ENCODE measurements at places on chromosomes 1 and 21. TPM values are rescaled to one million over a fixed set of nuclear protein-coding genes. Genes with fewer than 3 reads are reported as not detected.

DNA sequence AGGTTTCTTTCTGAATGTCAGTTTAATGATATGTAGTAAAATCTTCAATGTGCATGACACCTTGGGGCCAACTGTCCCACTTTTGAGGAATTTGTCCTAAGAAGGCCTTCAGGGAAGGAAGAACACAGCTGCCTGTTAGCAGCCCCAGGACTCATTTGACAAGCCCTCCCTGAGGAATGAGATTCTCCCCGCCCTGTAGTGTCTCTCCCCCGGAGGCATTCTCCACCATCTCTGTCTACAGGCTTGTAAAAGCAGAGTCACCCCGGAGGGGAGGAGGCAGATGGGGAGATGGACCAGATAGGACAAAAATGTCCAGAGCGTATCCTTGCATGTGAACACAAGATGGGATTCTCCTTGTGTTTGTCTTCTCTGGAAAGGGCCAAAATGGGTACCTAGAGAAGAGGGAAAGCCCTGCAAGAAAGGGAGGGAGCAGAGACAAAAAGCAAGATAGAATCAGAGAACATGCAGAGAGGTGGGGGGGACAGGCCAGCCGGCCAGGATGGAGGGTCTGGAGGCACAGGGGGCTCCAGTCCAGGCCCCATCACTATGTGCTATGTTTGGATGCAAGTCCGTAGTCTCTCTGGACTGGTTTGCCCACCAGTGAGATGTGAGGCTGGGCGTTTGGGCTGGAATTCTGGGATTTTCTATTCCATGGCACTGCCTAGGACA, 12.0 kb upstream of the WNT3A start:
- no peak for DNase-seq

DNA sequence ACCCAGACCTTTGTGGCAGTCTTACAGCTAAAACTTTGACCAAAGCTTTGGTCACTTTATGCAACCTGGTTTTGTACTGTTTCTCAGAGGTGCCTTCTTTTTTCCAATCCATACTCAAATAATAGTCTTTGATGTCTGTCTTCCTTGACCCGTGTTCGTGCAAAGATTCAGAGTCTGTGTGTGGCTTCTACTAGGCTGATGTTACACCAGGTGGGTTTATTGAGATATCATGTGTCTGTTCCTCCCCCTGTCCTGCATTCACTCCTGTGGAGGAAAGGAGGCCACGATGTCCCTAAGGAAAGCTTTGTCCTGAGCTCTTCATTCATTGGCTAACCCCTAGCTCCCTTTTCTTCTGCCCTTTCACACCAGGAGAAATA, 15.0 kb upstream of the IKBKE start:
- no peak for DNase-seq

DNA sequence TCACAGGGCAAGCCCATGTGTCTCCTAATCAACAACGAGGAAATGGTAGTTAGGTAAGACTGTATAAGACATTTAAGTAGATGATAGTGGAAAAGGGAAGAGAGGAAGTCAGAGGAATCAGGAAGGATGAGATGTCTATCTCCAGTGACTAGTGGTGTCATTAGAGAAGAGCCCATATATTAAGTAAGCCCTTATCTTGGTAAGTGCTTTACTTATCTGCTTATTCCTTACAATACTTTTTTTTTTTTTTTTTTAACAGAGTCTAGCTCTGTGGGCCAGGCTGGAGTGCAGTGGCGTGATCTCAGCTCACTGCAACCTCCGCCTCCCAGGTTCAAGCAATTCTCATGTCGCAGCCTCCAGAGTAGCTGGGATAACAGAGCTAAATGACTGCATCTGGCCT, 29.5 kb downstream of the RNF11 start:
- no peak for DNase-seq

- DNase-seq, result peak; percentile 34
These were observed 37.6 kb upstream of the GORAB start for GRCh38 chr1:170494369-170494768.

DNA sequence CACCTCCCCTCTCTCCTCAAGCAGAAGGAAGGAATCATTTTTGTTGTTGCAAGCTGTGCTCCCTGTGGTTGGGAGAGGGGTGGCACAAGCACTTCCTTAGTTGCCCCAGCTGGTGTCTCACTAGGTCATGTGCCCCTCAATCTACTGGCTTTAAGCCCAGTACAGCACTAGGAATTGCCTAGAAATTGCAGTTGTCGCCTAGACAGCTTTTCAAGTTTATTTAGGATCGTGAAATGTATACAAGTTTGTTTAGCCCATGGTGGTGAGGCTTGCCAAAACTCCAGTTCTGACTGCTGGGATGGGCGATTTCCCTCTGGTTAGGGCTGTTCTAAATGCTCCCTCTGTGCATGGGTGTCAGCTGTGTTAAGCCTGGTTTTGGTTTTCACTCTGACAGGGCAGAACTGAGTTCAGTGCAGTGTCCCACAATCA, 126.8 kb upstream of the ZNF644 start:
- DNase-seq, result peak; percentile 2

DNA sequence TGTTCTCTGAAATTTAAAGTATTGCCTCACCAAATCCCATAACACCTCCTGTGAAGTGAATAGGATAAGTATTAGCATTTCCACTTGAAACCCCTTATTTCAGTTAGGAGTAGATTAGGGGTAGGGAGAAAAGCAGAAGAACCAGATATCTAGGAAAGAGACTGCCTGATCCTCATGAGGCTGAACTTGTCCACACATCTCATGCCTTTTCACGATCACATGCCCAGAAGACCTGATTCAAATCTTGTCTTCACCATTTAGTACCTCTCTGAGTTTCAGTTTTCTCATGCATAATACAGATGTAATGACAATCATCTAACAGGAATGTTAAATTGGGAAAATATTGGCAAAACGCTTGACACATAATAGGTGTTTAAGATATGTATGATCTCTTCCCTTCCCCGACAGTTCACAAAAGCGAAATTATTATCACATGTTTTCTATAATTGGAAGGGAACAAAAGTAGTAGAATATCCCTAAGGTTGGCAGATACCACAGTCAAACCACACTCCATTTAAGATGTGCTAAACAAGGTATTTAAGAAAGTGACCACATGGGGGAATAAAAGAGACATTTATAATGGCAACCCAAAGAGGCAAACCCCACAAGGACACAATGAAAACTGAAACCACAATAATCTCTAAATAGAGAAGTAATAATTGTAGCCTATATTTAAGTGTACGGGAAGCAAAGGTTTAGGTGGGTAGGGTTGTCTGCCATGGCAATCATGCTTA, 25.2 kb downstream of the GFI1 start:
- no peak for DNase-seq

DNA sequence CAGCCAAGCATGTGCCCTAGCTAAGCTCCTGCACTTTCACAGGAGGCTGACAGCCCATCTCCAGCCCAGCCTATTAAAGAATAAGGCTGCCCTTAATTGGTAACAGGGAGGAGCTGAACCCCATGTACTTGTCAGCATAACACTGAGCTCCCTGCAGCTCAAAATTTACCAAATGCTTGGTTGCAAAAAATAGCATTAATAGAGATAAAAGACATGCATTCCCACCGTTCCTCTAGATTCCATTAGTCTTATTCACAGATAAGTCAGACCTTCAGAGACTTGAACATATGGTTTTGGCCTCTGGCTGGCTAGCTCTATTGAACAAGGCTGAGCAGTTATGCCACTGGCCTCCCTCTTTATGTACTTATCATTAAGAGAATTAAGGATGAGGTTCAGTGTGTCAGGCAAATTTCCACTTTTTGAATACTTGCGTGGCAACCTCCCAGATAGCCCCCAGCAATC, 29.2 kb downstream of the OLFML3 start:
- DNase-seq, result no peak

DNA sequence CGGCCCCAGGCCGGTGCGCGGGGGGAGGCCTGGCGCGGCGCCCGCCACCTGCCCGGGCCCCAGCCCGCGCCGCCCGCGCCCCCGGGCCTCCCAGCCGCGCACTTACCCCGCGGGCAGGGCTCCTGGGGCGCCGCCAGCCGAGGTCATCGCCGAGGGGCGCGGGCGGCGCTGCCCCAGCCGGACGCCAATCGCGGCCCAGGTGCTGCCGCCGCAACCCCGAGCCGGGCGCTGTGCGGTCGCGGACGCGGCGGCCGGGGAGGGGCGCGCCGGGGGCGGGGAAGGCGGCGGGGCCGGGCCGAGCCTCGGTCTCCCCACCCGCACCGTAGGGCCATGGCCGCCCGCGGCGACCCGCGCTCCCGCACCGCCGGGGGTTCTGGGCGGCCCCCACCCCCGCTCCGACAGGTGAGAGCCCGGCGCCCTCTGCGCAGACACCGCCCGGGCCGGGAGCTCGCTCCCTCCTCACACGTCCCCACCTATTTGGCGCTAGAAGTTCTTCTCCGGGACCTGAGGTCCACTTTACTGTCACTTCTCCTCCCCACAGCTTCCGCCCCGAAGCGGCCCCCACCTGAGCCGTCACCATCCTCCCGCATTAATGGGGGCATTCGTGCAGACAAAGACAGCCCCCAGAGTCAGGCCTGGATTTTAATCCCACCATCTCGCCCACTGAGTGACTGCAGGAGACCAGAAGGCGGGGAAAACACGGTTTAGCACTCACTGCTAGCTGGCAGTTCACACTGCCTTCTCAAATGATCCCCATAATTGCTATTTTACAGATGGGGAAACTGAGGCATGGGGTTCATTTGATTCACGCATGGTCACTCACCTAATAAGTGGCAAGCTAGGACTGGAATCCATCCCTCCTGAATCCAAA, at the start of gene TTC39A:
Gene TTC39A (minus strand): TSS at position 232 of the 871 bp plus-strand sequence. CDS start 85 bp downstream, at position 147.
- no peak for DNase-seq

GRCh38 chr1:89360716-89361115, 3.1 kb upstream of the GBP6 start:
- no peak for DNase-seq

- no peak for DNase-seq
These were observed 56.8 kb upstream of the CSF3R start for GRCh38 chr1:36539526-36539925.

DNA sequence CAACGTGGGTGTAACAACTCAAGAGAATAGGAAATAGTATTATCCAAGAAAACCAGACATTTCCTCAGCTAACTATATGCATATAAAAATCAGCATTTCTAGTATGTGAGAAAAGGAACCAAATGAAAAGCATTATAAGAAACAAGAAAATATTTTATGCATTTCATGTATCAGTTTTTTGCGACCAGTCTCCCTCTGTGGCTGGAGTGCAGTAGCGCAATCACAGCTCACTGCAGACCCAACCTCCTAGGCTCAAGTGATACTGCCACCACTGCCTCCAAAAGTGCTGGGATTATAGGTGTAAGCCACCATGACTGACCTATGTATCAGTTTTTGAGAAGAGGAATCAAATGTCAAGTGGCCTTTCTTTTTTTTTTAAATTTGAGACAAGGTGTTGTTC, 31.0 kb downstream of the SLC16A1 start:
- no peak for DNase-seq

GRCh38 chr1:225871359-225872074, 10.7 kb downstream of the TMEM63A start:
- peak; percentile 83 for DNase-seq

DNA sequence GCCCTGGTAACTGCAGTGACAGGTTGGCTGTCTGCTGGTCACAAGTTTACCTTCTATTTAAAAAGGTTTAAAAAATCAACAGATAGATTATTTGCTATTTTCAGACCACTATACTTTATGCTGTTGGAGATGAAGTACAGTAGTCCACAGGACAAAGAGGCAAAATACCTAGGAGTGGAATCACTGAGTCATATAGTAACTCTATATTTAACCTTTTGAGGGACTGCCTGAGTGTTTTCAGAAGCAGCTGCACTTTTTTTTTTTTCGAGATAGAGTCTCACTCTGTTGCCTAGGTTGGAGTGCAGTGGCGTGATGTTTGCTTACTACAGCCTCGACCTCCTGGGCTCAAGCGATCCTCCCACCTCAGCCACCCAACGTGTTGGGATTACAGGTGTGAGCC, 11.7 kb downstream of the CNIH4 start:
- DNase-seq, result no peak

GRCh38 chr1:8259498-8260290, 58.2 kb upstream of the SLC45A1 start:
- peak; percentile 81 for DNase-seq

GRCh38 chr1:218164930-218165700, 120.0 kb upstream of the RRP15 start:
- no peak for DNase-seq

DNA sequence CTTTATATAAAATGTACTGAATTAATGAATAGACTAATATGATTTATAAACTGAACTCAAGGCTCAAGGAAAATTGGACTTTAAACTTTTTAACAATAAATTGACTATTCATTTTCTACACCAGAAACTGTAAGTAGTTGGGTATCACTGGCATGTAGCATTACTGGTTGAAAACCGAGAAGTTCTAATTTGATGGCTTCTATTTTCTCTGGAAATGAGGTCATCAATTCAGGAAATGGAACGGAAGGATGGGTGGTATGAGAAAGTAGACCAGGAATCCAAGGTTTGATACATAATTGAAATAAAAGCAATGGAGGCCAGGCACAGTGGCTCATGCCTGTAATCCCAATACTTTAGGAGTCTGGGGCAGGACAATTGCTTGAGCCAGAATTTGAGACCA, 50.4 kb downstream of the RERE start:
- no peak for DNase-seq

DNA sequence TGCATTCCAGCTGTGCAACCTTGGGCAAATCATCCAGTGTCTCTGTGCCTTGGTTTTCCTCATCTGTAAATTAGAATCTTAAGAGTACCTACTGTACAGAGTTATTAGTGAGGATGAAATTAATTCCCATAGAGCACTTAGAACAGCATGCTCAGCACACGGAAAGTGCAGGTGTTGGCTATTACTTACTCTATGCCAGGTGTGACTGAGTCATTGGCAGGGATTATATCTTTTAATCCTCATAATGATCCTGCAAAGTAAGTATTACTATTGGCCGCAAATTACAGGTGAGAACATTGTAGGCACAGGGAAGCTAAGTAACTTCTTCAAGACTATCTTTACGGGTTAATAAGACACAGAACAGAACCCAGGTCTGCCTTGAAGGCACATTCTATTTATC, 6.3 kb upstream of the UBE2U start:
- DNase-seq, result no peak

DNA sequence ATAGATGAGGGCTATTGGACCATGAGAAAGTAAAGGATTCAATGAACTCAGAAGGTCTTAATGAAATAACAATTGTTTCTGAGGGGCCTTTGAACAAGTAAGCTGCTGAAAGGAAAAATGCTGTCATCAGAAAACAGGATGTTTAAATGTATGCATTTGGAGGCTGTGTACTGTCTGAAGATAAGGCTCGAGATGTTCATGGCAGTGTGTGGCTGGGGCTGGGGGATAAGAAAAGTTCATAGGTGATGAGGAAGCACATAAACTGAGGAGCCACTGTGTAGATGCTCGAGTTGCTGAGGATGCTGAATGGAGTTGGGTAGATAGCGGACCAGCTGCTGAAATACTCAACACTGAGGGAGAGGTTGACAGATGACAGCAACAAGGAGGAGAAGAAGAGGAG, 17.8 kb downstream of the THEM4 start:
- DNase-seq, result no peak

BACH1 gene
- total RNA-seq, result 97.7 TPM

MANEAL gene
- total RNA-seq, result 0.26 TPM

SPRR2B gene
- total RNA-seq, result not detected

ORC1 gene
- total RNA-seq, result 0.26 TPM

NMNAT1 gene
- 15.1 TPM for total RNA-seq

AGT gene
- not detected for total RNA-seq

SPATA45 gene
- total RNA-seq, result not detected

CATSPERE gene
- total RNA-seq, result 0.13 TPM
